ENCODE measurements at places on chromosomes 13 and 19. TPM values are rescaled to one million over a fixed set of nuclear protein-coding genes. Genes with fewer than 3 reads are reported as not detected.
A peak's percentile ranks its signal among the peaks of the same experiment; 100 is the strongest.

Gene TPGS1
- 20.1 TPM for total RNA-seq

Gene ZNF610
- 1.5 TPM for total RNA-seq

Gene CPAMD8
- total RNA-seq: 0.13 TPM

Gene CALR
- total RNA-seq: 875 TPM

Gene DMRTC2
- not detected for total RNA-seq

DNA sequence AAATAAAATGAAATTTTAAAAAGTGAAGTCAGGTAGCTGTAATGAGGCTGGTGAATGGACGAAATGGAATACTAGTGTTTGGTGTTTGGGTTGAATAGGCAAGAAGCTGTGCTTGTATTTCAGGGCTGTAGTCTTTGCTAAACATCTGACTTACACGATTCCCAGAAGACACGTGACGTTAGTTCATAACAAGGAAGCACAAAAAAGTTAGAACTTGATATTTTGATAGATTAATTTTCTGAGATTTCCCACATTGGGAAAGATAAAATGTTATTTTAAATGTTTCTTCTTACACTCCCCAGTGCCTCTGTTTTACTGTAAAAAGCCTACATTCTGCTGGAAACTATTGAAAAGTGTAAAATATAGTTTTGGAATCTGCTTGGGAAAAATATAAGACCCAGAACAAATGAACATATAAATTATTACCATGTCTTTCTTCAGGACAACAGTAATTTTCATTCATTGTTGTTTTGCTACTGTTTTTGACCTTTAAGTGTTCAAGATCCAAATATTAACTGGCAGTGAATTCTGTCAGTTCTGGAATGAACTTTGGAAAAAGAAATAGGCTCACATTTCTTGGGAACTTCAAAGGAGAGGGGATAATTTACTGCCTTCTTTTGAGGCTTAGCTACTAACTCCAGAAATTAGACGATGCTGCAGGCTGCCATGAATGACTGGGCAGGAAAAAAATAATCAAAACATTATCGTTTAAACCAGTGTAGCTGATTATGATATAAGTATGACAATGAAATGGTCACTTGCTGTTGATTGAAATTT, 241.3 kb downstream of the SLITRK6 start:
- H3K36me3 ChIP-seq: no peaks in the 10 kb centered on the region
- DNase-seq: no peak
- no peak overlapping the region for H3K27ac ChIP-seq

DNA sequence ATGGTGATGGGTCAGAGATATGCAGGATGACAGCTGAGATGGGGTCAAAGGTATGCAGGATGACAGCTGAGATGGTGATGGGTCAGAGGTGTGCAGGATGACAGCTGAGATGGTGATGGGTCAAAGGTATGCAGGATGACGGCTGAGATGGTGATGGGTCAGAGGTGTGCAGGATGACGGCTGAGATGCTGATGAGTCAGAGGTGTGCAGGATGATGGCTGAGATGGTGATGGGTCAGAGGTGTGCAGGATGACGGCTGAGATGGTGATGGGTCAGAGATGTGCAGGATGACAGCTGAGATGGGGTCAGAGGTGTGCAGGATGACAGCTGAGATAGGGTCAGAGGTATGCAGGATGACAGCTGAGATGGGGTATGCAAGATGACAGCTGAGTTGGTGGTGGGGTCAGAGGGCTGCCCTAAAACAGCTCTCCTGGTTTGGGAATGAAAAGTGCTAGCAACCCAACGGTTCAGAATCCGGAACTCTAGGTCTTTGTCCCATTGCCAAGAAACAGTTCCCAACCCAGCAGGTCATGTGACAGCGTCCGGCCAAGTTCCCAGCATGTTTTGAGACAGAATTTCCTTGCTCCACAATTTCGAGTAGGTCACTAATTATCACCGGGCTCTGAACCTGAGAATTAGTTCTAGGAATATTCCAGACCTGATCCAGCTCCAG, 3.2 kb downstream of the SELENOW start:
- peaks cover 30% of the 10 kb centered on the region for H3K4me1 ChIP-seq
- H3K4me3 ChIP-seq: no peak overlapping the region
- peaks cover 38% of the 10 kb centered on the region for H3K36me3 ChIP-seq
- no peaks in the 10 kb centered on the region for H3K27me3 ChIP-seq
- H3K27ac ChIP-seq: peak overlapping the region; percentile 27

DNA sequence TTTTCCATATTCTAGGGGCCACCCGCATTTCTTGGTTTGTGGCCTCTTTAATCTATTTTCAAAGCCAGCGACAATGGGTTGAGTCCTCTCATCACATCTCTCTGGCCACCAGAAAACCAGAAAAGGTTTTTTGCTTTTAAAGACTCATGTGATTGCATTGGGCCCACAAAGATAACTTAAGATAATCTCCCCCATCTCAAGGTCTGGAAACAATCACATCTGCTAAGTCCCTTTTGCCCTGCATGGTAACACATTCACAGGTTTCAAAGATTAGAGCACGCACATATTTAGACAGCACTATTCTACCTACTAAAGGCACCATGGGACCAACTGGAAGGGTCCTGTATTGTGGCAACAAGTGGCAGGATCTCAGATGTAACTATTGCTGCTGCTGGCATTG, 147.0 kb upstream of the MIR17HG start:
- no peaks in the 10 kb centered on the region for H3K4me1 ChIP-seq
- no peaks in the 10 kb centered on the region for H3K36me3 ChIP-seq
- DNase-seq: no peak
- H3K27ac ChIP-seq: no peak overlapping the region

DNA sequence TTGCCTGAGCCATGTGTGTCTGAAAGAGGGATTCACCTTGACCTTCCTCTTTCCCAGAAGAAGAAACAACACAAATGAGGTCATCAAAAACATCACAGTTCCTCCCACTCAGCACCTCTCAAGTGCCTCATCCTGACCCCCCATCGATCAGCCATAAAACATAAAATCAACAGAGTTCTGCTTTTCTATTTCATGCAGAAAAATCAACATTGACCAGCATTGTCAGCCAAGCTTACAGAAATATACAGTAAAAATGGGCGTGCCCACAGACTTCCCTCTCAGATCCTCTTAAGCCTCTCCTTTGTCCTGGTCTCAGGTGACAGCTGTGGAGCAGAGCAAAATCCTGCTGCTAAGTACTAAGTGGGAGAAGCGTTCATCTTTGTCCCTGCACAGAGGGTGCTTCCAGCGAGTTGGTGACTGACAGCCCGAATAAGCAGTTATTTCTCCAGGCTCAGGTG, 213.3 kb downstream of the OLFM4 start:
- no peak overlapping the region for H3K27ac ChIP-seq
- no peaks in the 10 kb centered on the region for H3K27me3 ChIP-seq
- H3K36me3 ChIP-seq: no peaks in the 10 kb centered on the region
- H3K4me1 ChIP-seq: no peaks in the 10 kb centered on the region
- H3K4me3 ChIP-seq: no peak overlapping the region

- no peaks in the 10 kb centered on the region for H3K27me3 ChIP-seq
- no peak overlapping the region for H3K4me3 ChIP-seq
- no peak overlapping the region for H3K27ac ChIP-seq
- no peaks in the 10 kb centered on the region for H3K36me3 ChIP-seq
- no peak for DNase-seq
These were observed 425.7 kb downstream of the SPRY2 start for GRCh38 chr13:79915114-79915811.

DNA sequence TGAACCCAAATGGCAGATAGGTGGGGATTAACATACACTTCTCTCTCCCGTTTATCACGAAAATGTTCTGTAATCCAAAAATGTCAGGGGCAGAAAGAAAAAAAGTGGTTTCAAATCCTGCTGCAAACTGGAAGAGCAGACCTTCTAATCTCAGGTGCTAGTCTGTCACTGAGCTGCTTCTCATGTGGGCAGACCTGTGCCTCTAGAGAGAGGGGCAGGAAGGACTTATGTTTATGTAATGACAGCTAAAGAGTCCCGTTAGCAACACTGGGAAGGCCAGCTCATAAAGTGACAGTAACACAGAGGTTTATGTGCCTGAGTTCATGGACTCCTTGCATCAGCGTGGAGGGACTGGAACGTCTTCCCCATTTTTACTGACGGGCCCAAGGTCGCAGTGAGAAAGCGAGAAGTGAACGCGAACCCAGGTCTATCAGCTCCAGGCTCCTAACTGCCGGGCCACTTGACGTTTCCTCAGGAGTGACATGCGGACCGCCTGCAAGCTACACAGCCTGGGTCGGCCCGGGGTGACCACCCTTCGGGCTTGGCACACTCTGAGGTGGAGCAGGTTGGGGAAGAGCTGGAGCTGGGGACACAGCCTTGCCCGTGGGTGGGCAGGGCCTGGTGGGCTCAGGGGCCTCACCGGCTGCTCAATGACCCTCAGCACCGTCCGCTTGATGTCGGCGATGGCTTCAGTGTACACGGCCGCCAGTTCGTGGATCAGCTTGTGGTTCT, 9.6 kb upstream of the RSPH6A start:
- H3K36me3 ChIP-seq: peaks cover 49% of the 10 kb centered on the region
- H3K27ac ChIP-seq: no peak overlapping the region
- DNase-seq: no peak

DNA sequence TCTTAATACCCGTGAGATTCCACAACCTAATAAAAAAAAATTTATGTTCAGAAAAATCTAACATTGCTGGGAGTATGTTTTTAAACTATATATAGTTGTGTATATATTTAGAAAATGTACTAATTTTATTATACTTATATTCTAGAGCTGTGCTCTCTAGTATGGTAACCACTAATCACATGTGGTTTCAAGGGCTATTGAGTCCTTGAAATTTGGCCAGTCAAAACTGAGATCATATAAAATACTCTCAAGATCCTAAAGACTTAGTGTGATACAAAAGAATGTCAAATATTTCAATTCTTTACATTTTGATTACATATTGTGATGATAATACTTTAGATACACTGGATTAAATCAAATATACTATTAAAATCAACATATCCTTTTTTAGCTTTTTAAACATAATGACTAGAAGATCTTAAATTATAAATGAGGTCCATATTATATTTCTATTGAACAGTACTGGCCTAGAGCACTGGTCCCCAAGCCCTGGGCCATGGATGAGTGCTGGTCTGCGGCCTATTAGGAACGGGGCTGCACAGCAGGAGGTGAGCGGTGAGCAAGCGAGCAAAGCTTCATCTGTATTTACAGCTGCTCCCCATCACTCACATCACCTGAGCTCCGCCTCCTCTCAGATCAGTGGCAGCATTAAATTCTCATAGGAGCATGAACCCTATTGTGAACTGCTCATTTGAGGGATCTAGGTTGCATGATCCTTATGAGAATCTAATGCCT, 176.5 kb upstream of the NBEA start:
- DNase-seq: no peak
- no peaks in the 10 kb centered on the region for H3K4me1 ChIP-seq
- no peak overlapping the region for H3K27ac ChIP-seq
- H3K27me3 ChIP-seq: no peaks in the 10 kb centered on the region
- no peak overlapping the region for H3K4me3 ChIP-seq
- no peaks in the 10 kb centered on the region for H3K36me3 ChIP-seq

DNA sequence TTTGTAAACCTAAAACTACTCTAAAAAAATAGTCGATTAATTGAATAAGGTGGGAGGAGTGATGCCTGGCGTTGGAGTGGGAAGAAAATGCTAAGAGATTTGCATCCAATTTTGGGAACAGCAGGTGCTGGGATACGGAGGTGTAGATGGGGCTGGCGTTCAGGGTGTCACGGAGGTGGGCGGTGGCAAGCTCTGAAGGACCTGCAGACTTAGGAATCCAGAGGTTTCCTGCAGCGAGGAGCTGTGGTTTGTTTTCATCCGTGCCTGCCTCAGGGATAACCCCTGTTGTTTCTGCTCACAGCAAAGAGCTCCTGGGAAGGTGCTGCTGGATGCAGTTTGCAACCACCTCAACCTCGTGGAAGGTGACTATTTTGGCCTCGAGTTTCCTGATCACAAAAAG, 166.4 kb upstream of the RNF113B start:
- no peak for DNase-seq
- H3K27ac ChIP-seq: no peak overlapping the region
- H3K36me3 ChIP-seq: no peaks in the 10 kb centered on the region
- H3K4me3 ChIP-seq: no peak overlapping the region
- H3K27me3 ChIP-seq: peaks cover 2% of the 10 kb centered on the region

DNA sequence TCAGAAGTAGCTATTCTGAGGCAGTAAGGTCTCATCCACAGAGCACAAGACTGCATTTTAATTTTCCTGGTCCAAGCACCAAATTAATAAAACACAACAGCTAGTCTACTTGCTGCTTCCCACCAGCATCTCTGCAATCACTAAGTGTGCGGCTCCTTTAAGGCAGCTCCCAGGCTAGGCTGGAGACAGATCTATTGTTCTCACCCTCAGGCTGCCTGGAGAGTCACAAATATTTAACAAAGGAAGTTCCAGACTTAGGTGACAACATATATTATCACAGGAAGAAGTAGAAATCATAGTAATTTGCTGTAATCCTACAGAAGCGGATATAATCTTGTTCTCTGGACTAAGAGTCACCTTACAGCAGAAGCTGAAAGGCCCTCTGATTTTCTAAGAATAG, 2.2 kb upstream of the EID2 start:
- peak overlapping the region; percentile 43 for H3K27ac ChIP-seq
- no peak overlapping the region for H3K4me3 ChIP-seq
- H3K4me1 ChIP-seq: peaks cover 70% of the 10 kb centered on the region
- H3K36me3 ChIP-seq: peaks cover 10% of the 10 kb centered on the region
- DNase-seq: peak; percentile 17
- no peaks in the 10 kb centered on the region for H3K27me3 ChIP-seq

Gene ZNF256
- total RNA-seq: 8.8 TPM

DNA sequence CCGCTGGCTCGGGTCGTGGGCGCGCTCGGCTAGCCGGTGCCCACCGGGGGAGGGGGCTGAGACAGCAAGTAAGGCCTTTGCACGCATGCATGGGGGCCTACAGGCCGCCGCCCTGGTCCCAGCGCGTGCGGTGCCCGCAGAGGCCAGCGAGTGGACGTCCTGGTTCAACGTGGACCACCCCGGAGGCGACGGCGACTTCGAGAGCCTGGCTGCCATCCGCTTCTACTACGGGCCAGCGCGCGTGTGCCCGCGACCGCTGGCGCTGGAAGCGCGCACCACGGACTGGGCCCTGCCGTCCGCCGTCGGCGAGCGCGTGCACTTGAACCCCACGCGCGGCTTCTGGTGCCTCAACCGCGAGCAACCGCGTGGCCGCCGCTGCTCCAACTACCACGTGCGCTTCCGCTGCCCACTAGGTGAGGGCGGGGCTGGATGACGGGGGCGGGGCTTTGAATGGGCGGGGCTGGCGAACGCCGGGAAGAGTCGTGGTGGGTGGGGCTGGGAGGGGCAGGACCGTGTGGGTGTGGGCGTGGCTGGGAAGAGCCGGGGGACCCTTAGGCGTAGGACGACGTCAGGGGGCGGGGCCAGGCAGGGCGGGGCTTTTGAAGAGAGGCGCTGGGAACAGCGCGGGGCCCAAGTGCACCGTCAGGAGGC, 2.1 kb downstream of the CILP2 start:
- no peaks in the 10 kb centered on the region for H3K36me3 ChIP-seq
- peak overlapping the region; percentile 59 for H3K4me3 ChIP-seq
- peak overlapping the region; percentile 60 for H3K27ac ChIP-seq

GRCh38 chr19:48746110-48746509, 599 bp downstream of the IZUMO1 start:
- no peaks in the 10 kb centered on the region for H3K36me3 ChIP-seq
- H3K27me3 ChIP-seq: peaks cover 12% of the 10 kb centered on the region

- no peak for DNase-seq
- no peak overlapping the region for H3K27ac ChIP-seq
These were observed 127.7 kb downstream of the COL4A1 start for GRCh38 chr13:110179116-110179856.
